ENCODE measurements at places on chromosomes 13 and 19.

- no peak for DNase-seq
Observed at GRCh38 chr13:60273971-60274527, 110.3 kb upstream of the DIAPH3 start.

DNA sequence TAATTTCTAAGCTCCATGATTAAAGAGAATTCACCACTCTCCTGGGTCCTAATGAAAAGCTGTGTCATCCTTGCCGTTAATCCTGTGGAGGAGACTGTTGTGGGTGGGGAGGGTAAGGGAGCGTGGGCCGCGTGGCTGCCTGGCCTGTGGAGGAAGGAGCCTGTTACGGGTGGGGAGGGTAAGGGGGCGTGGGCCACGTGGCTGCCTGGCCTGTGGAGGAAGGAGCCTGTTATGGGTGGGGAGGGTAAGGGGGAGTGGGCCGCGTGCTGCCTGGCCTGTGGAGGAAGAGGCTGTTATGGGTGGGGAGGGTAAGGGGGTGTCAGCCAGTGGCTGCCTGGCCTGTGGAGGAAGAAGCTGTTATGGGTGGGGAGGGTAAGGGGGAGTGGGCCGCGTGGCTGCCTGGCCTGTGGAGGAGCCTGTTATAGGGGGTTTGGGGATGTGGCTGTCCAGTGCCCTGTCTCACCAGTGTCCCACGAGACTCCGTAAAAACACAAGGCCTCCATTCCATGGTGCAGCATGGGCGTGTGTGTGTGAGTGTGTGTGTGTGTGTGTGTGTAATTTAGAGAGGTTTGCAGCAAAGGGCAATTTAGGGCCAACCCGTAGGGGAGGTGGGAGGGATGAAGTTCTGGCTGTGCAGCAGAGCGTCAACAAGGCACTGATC lies 15.6 kb upstream of the DCUN1D2 start:
- no peak for DNase-seq

DNA sequence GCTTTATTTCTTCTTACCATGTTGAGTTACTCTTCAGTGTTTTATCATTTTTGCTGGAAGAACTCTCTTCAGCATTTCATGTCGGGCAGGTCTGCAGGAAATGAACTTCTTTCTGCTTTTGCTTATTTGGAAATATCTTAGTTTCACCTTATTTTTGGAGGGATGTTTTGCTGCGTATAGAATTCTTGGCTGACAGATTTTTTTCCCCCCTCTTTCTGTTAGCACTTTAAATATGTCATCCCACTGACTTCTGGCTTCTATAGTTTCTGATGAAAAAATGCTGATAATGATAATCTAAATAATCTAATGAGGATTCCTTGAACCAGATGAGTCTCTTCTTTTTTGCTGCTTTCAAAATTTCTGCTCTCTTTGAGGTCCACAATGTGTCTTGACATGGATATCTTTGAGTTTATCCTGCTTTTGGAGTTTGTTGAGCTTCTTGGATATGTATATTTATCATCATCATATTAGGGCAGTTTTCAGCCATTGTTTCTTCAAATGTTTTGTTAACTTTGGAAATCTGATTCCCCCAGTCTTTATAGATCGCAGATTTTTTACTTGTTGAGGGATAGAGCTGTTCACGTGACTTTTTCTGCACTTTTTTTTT lies 20.4 kb downstream of the ZMYM2 start:
- DNase-seq = no peak

- DNase-seq = no peak
Observed at GRCh38 chr13:32495429-32495828, 43.2 kb downstream of the N4BP2L2 start.

DNA sequence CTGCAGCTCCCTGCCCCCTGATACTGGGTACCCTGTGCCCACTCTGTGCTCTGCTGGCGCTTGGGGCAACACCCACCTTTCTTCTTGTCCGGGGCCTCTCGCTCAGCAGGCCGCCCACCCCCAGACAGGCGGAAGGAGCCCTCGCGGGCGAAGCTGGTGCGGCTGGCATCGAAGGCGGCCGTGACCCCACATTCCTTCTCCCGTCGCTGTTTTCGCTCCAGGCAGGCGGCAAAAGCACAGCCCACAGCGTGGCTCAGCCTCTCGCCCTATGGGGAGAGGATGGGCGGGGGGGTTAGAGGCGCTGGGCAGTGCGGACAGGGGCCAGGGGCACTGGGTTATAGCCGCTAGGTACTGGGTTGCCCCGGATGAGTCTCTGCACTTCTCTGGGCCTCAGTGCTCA lies 13.3 kb downstream of the NUMBL start:
- no peak for DNase-seq

GRCh38 chr13:19967621-19968020 lies 9.1 kb downstream of the ZMYM2 start:
- no peak for DNase-seq

GRCh38 chr19:1225440-1226226 lies 12.2 kb downstream of the CBARP start:
- DNase-seq = no peak

All from activated CD4-positive, CD25-positive, alpha-beta regulatory T cell (primary cell).